ELR (cell line): ENCODE measurements at places on chromosomes 2 and 18.

- no peak for DNase-seq
These were observed 25.6 kb upstream of the CXXC1 start for GRCh38 chr18:50313031-50313607.

DNA sequence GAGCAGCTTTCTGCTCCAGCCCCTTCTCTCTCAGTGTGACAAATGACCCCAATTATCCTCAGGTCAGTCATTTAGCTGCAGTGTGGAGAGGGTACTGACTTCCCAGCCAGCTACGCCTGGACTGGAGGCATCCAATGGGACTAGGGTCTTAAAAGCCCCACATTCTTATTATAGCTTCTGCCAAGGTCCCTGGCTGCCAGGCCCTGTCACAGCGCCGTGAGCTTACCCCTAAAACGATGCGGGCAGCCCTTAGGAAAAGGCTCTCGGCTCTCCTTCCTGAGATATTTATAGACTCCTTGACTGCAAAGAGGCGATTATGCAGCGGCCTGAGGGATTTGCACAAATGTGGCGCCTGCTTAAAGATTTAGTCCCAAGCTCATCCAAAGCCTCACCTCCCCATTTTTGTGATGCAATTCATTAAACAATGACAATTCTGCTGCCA, 69.2 kb upstream of the EDAR start:
- no peak for DNase-seq

DNA sequence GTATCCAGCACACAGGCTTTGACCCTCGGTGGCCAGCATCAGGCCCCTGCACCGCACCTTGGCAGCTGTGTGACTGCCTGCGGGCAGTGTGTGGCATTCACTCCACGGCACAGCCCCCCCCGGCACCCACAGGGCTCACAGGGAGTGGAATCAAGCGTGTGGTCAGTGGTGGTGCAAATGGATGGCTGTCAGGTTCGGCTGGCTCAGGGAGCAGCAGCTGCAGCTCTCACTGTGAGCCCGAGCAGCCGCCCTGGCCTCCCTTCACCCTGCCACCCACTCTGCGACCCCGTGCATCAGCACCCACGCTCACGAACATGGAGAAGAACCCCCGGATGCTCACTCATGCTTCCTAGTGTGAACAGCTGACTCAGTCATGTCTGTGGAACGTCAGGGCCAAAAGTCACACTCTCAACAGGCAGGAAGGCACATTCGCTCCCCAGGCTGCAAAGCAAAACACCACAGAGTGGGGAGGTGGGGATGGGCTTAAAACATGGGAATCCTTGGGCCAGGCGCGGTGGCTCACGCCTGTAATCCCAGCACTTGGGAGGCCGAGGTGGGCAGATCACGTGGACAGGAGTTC, 41.5 kb upstream of the GPC1 start:
- DNase-seq = peak; percentile 41

GRCh38 chr2:229490167-229490566, 219.1 kb upstream of the PID1 start:
- no peak for DNase-seq

DNA sequence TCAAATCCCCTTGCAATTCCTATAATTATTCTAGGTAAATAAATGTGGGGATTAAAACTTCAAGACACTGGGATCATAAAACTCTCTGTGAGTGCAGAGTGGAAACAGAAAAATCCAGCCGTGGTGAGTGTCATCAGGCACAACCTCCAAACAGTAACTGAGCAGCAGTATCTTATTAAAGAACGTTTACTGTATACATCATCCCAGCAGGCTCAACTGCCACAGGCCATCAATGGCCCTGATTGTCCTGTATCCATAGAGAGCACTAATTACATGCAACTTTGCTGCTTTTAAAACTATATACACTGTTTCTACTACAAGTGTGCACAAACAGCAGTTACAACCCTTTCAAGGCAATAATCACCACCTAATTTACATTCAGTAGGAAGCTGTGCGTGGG, 23.9 kb downstream of the GAREM1 start:
- no peak for DNase-seq

DNA sequence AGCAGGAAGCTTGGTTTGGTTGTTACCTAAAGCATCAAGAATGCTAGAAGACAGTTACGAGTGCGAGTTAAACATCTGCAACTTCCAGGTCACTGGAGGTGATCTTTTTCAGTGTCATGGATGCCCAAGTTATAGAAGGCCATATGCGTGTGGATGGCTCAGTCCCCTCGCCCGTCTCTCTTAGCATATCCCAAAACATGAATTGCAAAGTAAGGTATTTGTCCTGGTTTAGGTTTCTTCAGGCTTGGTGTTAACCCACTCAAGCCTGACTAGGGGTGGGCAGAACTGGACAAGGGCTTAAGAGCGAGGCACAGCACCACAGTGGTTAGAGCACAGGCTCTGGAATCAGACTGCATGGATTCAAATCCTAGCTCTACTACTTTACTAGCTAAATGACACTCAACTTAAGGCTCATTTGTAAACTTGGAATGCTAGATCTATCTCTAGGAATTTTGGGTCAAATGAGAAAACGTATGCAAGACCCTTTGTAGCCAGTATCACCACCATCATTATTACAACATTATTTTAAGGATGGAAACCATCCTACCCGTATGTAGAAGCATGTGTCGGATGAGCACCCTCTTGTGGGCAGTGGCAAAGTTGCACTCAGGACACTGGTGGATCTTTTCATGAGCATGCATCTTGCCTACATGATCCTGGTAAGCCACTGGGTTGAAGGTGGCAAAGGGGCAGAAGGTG, 11.2 kb downstream of the ZNF142 start:
- DNase-seq = peak; percentile 75

GRCh38 chr2:191618046-191618780, 59.7 kb upstream of the NABP1 start:
- no peak for DNase-seq

DNA sequence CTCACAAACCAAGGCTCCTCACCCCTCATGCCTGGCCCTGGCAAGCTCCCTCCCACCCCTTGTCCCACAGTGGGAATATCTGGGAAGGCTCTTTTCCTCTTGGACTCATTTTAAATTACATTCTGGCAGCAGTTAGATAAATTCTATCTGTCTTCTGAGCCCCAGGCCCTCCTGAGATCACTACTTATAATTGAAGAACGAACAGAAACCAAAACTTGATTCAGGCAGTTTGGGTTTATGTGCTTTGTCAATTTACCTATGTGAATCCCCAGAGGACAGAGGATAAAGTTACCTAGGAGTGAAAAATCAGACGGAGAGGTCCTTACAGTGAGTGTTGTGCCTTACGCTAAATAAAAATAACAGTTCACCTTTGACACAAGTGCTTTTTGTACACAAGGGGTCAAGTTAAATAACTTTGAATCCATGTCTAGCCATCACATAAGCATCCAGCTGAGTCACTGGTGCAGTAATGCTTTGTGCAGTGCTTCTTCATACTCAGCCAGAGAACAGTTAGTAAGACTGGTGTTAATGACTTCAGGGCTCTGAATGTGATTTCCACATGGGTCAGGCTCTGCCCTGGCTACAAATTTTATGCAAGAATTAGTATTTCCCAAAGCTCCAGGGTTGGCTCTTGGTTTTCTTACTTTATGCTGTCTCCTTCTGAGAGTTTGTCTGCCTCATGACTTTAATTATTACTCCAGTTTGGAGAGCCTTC, 329.3 kb downstream of the INSIG2 start:
- no peak for DNase-seq

DNA sequence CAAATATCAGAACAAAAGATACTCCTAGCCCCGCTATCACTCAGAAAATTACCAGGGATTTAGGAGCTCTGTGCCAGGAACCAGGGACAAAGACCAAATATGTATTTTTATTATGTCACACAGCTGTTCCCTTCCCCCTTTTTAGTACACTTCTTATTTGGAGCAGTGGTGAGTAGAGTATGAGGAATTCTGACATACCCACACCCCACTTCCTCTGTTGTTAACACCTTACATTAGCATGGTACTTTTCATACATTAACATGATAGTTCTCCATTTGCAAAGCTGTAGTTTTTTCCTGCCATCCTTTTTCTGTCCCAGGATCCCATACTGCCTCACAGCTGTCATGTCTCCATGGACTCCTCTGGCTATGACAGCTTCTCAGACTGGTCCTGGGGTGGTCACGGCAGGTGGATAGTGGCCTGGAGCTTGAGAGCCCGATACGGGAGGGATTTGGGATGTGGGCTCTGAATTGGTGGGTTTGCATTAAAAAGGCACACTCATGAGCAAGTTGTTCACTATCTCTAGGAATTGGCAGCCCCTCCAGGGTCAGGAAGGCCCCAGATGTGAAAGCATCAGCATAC, 100.2 kb downstream of the SH3RF3 start:
- DNase-seq = peak; percentile 31

DNA sequence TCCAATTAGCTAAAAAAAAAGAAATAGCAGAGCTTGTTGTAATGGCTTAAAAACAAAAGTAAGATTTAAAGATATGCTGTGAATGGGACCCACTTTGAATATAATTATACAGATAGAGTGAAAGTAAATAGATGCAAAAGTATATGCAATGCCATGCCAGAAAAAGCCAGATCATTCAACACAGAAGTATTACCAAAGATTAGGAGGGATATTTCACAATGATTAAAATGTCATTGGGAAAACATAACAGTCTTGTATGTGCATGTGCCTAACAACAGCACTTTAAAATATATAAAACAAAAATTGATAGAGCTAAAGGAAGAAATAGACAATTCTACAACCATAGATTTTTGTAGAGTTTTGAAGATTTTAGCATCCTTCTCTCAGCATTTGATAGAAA, 19.9 kb upstream of the SIGLEC15 start:
- no peak for DNase-seq

- no peak for DNase-seq
These were observed 14.8 kb upstream of the MTERF4 start for GRCh38 chr2:241116606-241117560.

GRCh38 chr2:149399934-149400615, 69.7 kb downstream of the LYPD6 start:
- no peak for DNase-seq

DNA sequence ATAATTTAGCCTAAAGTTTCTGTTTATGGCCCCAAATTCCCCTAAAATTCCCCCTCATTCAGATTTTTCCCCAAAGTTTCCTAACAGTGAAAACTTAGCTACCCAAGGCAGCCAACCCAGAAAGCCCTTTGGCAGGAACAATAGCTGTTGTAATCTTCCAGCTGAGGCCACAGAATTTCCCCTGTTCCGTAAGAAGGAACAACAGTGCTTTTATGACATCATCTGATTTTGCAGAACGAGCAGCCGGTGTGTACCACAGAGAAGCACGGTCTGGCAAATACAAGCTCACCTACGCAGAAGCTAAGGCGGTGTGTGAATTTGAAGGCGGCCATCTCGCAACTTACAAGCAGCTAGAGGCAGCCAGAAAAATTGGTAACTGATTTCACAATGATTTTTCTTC, 6.3 kb downstream of the TNFAIP6 start:
- no peak for DNase-seq

DNA sequence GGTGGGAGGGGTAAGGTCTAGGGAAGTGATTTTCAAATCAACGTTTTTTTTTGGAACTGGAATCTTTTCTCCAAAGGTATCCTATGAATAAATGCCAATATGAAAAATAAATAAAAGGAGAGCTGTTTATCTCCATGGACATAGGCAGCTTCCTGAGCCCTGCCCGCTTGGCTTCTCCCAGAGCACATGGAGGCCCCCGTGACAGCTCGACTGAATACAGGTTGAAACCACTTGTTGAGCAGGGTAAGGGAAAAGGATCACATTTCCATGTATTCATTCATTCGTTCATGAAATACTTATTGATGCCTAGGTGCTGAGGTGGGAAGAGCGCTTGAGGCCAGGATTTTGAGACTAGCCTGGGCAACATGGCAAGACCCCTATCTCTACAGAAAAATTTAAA, 64.8 kb downstream of the MARCHF4 start:
- DNase-seq = no peak

DNA sequence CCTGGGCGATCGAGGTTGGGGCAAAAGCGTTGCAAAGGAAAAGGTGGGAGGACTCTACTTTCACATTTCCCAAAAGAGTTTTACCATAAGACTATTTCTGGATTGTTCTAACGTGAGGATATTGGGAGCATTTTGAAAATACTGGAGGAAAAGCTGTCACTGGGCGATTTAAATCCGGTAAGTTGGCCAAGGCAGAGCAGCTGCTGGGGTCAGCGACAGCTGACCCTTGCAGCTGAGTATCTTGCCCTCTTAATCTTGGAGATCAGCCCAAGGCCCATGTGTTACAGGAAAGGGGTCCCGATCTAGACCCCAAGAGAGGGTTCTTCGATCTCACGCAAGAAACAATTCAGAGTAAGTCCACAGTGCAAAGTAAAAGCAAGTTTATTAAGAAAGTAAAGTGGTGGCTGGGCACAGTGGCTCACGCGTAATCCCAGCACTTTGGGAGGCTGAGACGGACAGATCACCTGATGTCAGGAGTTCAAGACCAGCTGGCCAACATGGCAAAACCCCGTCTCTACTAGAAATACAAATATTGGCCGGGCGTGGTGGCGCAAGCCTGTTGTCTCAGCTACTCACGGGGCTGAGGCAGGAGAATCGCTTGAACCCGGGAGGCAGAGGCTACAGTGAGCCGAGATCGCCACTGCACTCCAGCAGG, 964 bp upstream of the ST3GAL5 start:
- no peak for DNase-seq

- no peak for DNase-seq
These were observed 136.9 kb upstream of the THSD7B start for GRCh38 chr2:136628490-136628889.

- DNase-seq = no peak
These were observed 59.1 kb downstream of the NRP2 start for GRCh38 chr2:205741256-205741978.

DNA sequence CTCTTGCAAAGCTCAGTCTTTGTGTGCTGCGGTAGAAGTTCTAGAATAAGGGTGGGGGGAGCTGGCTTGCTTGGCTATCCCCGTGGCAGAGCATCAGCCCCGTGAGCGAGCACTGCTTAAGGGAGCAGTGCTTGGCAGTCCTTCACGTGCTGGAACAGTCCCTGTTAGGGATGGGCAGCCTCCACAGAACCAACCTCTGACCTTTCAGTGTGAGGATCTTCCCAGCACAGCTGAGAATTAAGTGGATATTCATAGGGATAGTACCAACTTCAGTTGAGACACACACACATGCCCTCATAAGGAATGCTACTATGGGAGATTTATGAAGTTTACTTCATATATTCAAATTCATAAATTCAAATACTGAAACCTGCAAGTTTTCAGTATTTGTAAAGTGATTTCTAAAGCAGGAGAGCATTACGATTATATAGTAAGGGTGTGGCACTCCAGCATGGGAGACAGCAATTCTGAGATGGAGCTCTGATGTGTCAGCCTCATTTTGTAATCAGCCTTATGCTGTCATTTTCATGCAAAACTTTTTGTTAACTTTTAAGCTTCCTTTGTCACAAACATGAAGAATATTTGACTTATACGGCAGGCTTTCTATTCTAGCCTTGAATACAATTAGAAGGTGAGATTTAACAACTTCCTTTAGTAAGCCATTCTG, 39.5 kb downstream of the ATP9B start:
- no peak for DNase-seq

DNA sequence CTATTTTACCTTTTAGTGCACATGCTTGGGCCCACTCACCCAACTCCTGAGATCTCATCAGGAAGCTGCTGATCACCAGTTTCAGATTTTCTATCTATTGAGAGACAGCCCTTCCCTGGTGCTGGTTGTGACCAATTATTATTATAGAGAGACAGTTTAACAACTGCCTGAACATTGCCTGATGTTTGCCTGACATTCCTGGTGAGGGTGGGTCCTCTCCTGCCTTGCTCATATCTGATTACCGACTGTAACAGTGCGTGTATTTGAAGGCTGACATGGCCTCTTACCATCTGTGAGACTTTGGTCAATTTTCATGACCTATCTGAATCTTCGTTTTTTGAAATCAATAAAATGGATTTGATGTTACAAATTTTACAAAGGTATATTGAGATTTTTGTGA, 39.0 kb downstream of the FAM171B start:
- DNase-seq = no peak
